ENCODE measurements at places on chromosomes 4 and X. TPM values are rescaled to one million over a fixed set of nuclear protein-coding genes. Genes with fewer than 3 reads are reported as not detected.

The GAGE12E gene
- not detected for total RNA-seq

DNA sequence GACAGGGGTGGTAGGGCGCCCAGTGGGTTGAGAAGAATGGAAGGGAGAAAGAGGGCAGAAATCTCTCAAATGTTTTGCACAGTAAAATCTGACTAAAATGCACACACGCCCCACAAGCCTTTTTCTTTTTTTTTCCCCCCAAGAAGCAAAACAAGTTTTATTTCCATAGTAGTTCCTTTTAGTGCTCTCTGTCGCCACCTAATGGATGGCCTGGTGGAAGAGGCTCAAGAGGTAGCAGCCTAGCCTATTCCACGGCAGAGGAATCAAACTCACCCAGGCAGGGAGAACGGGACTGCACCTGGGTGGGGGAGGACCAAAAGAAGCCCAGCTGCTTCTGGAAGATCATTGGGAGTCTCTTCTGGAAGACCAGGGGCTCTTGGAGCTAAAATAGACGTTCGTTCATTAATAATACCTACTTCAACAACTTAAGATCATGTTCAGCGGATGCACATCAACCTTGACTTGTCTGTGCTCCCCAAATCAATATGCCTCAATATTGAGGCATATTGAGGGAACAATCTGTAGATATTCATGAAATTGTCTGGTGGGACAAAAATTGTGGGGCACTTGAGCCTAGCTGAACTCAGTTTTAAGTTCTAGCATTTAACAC is 31.6 kb upstream of the IRAK1 start:
- peak; percentile 70 for DNase-seq

- no peak for DNase-seq
Measured at GRCh38 chr4:133268205-133268604, 119.1 kb downstream of the PCDH10 start.

DNA sequence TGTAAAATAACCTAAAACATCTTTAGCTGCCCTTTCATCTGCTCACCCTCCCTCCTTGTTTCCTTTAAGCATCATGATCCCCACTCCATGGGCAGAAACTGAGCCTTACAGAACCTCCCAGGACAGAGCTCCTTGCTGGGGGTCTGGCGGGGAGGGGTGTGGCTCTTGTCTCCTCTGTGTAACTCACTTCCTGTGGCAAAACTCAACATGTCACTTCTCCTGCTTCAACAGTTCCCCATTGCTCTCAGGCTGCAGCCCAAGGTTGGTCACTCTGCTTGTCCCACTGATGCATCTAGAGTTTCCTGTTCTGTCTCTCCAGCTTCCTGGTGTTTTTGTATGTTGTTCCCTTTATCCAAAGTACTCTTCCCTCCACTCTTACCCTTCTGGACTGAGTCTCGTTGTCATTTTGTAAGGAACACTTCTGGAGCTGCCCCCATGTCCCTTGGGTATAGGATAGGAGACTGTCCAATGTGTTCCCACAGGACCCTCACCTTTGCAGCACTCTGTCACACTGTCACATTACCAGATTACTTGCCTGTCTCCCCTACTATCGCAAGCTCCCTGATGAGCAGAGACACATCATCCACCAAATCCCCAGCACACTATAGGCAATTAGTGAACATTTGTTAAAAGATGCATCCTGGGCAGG is 19.6 kb downstream of the TMEM31 start:
- no peak for DNase-seq

The BMX gene
- not detected for total RNA-seq

DNA sequence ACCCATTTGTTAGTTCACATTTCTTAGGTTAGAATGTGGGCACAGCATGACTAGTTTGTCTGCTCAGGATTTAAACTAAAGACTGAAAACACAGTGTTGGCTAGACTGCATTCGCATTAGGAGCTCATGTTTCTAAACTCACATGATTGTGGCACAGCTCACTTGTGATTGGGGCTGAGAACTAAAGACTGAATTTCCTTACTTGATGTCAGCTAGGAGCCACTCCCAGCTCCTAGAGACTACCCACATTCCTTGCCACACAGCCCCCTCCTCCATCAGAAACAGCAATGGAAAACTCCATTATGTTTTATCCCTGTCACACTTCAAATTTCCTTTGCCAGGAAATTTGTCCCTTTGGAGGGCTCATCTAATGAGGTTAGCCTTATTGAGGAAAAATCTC is 170.2 kb upstream of the NUDT6 start:
- no peak for DNase-seq

DNA sequence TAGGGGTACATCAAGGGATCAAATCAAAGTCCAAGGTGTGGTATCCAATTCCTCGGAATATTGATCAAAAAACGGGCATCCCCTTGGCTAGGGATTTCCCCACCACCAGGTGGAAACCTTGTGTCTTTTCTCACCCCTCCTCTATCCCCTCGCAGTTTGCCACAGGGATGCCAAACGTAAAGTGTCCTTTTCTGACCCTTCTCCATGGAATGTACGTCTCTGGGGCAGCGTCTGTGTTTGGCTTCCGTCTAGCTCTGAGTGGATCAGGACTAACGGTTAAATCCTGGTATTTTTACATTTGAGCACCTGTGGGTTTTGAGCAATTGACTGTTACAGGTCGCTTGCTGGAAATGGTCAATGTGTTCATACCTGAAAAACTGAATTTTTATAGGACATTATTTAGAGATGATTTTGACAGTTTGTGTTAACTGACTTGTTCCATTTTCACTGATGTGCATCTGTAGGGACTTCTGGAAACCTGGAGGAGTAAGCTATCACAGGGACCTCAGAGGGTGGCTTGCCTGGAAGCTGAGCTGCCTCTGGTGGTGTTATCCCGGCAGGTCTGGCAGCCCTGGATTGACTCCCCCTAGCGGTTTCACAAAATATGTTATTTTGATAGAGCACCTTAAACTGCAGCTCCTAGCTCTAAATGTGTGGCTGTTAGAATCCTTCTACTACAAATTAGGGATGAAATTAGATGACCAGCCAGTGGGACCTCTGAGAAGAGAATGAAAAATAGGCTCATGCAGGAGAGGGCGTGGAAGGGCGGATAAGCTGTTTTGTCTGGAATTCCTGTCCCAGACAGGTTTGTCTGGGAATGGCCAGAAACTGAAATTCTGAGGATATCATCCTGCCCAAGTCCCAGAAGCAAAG is 8.8 kb upstream of the MGST2 start:
- DNase-seq, result peak; percentile 35

DNA sequence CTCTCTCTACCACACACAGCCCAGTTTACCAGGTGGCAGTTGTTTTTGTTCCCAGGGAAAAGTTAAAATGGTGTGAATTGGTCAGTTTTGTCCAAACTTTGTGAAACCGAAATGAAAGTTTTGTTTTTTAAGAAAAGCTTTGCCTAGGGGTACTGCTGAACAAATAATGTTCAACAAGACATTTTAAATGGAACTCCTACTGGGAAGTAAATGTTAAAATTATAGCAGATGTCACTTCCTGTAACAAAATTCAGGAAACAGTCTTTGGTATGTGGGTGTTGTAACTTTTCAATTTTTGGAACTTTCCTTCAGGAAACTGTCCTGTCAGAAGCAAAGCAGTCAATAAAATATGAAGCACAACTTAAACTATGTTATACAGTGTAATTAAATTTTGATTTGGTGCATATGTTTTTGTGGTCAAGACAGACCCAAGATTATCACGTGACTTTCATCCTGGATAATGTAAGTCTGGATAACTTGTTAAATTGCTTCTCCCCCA is 79.5 kb downstream of the AFF1 start:
- no peak for DNase-seq

The GIMD1 gene
- not detected for total RNA-seq

DNA sequence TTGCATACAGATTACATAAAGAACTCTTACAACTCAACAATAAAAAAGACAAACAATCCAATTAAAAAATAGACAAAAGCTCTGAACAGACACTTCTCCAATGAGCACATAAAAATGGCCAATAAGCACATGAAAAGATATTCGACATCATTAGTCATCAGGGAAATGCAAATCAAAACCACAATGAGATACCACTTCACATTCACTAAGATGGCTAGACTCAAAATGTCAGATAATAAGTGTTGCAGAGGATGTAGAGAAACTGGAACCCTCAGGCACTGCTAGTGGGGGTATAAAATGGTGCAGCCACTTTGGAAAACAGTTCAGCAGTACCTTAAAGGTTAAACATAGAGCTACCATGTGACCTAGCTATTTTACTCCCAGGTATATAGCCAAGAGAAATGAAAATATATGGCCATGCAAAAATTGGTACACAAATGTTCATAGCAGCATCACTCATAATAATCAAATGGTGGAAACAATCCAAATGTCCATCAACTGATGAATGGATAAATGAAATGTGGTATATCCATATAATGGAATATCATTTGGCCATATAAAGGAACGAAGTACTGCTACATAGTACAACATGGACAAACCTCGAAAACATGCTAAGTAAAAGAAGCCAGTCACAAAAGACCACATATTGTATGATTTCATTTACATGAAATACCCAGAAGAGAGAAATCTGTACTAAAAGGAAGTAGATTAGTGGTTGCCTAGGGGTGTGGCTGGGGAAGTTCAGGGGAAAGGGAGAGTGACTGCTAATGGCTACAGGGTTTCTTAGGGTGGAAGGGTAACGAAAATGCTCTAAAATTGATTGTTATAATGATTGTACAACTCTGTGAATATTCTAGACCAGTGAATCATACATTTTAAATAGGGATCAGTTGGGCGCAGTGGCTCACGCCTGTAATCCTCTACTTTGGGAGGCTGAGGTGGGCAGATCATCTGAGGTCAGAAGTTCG is 29.4 kb downstream of the SASH3 start:
- DNase-seq, result no peak

GRCh38 chrX:31608638-31609037 is 536.8 kb upstream of the FTHL17 start:
- DNase-seq, result no peak

The GDPD2 gene
- not detected for total RNA-seq

DNA sequence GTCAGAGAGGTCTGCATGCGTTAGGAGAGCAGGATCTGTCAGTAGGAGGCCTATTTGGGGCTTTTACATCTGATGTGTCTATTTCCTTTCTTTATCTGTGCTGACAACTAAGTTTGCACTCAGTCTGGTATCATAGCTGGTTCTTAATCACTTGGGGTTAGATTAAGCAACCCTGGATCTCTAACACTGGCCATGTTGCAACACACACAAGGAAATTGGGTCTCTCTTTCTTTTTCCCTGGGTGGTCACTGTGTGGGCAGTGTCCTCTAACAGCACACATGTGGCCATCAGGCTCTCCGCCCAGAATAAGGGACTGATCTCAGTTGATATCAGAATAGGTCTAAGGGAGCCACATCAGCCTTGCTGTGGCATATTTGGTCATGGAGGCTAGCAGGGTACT is 38.9 kb downstream of the IGFBP7 start:
- no peak for DNase-seq

DNA sequence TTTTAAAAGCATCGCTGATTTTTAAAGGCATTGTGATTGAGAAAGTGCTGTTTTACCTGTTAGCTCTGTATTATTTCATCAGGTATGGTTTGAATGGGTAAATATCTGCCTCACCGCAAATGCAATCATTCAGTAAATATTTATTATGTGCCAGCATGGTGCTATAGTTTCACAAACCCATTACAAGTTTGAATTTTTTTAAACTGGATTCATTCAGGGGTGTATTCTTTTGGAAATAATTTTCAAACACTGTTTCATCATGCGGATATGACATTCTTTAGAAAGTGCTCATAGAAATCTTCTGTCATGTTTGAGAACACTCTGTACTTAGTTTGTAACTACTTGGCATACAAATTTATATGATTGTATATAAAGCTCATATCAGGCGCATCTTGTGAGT is 37.2 kb downstream of the LIMCH1 start:
- no peak for DNase-seq

DNA sequence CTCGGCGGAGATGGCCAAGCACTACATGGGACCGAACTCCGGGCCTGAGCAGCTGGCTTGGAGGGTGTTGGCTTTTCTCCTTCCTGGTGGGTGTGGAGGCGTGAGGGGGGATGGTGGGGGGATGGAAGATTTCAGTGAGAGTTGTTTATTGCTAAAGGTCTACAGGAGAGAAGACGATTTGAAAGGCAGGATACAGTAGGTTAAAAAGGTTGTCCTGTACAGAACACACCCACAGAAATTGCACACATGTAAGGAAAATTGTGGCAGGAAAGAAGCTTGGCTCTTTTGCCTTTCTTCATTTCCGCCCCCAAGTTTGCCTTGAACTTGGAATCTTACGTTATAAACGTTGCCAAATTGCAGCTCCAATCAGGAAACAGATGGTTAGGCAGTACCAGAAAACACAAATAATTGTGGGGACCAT is 74.1 kb upstream of the STOX2 start:
- no peak for DNase-seq

Measured in activated T-cell treated with anti-CD3 and anti-CD28 coated beads, Interleukin-2, amount 50 U/mL, for 4 hours (primary cell).